KBM-7 (cell line): ENCODE measurements at places on chromosomes 12 and 14.
A peak's percentile ranks its signal among the peaks of the same experiment; 100 is the strongest.

DNA sequence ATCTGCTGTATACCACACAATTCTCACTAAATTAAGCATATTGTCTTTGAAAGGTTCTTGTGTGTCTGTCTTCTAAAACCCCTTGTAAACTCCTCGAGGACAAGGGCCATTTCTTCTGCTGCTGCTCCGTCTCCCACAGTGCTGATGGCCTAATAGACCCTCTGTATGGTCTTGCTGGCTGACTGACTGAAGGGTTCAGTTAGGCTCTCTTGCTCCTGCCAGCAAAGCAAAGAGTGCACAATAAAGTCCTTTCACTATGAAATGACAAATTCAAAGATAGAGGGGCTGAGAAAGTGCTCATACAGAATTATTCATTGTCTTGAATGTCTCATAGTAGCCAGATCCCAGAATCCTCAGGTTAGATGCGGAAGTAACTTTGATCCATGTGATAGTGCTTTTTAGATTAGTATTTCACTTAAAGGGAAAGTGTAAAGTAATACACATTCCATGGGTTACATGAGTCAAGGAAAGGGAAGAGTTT lies 14.2 kb upstream of the RIOX1 start:
- no peak for DNase-seq

DNA sequence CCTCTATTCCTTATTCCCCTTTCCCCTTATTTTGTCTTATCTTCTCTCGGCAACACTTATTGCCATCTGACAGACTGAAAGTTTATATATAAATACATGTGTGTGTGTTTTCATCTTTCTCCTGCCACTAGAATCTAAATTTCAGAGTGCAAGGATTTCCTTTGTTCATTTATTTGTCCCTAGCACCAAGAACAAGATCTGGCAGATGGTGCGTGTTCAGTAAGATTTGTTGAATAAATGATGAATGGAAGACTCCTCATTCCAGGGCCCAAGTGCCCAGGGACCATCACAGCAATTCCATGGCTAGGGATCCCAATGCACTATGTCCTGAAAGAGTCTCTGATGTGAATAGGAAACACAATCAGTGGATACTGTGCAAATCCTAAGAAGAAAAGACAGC lies 97.9 kb upstream of the EEA1 start:
- no peak for DNase-seq

GRCh38 chr12:45227316-45228067 lies 11.6 kb downstream of the ANO6 start:
- DNase-seq = peak; percentile 13

DNA sequence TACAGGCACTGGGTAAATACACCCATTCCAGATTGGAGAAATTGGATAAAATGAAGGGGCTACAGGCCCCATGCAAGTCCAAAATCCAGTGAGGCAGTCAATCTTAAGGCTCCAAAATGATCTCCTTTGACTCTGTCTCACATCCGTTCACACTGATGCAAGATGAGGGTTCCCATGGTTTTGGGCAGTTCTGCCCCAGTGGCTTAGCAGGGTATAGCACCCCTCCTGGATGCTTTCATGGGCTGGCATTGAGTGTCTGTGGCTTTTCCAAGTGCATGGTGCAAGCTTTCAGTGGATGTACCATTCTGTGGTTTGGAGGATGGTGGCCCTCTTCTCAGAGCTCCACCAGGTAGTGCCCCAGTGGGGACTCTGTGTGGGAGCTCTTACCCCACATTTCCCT lies 427.2 kb downstream of the TRHDE start:
- DNase-seq = no peak

- DNase-seq = no peak
These were observed 13.9 kb upstream of the C12orf76 start for GRCh38 chr12:110062241-110062640.

GRCh38 chr12:57190037-57190436 lies 26.6 kb upstream of the NXPH4 start:
- no peak for DNase-seq

GRCh38 chr12:26769611-26770010 lies 63.4 kb downstream of the ITPR2 start:
- no peak for DNase-seq

DNA sequence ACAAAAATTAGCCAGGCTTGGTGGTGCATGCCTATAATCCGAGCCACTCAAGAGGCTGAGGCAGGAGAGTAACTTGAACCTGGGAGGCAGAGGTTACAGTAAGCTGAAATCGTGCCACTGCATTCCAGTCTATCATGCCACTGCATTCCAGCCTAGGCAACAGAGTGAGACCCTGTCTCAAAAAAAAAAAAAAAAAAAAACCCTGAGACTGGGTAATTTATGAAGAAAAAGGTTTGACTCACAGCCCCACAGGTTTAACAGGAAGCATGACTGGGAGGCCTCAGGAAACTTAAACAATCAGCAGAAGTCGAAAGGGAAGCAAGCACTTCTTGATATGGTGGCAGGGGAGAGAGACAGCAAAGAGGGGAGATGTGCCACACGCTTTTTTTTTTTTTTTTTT lies 123.2 kb downstream of the GXYLT1 start:
- peak; percentile 85 for DNase-seq

GRCh38 chr14:94643316-94644101 lies 31.3 kb downstream of the SERPINA3 start:
- DNase-seq = no peak

GRCh38 chr12:124303579-124304313 lies 8.9 kb downstream of the RFLNA start:
- DNase-seq = no peak

DNA sequence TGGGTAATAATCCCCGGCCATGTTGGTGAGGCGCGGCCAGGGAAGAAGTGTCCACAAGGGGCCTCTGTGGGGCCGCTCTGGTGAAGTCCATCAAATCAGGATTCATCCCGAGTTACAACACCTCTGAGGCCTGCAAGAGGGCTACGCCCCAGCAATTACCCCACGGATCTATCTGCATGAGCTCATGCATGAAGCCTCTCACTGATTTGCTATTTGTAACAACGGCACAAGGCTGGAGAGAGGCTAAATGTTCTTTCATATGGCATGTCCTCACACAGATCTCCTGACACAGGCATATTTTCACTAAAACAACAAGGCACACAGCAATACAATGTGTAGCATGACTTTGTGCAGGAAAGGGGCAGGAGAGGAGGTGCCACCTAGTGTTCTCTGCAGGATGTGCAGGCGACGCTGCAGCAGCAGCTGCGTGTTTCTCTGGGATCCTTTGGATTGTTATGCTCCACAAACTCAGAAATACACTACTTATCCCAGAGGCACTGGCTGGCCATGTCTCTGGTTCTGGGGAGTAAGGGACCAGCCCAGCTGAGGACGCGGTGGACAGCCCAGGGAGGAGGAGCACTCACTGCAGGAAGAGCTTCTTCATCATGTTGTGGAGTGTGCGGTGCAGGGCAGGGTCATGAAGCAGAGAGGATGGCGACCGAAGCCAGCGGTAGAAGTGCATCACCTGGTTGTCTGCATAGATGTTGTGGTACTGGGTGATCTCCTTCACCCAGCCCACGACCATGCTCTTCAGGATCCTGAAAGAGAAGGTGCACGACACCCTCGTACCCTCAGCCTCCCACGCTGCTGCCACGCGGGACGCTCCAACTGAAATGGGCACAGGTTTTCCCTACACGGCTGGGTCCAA lies 20.2 kb downstream of the P2RX2 start:
- DNase-seq = peak; percentile 42

GRCh38 chr12:48980953-48981756 lies 3.0 kb downstream of the WNT1 start:
- DNase-seq = peak; percentile 57

DNA sequence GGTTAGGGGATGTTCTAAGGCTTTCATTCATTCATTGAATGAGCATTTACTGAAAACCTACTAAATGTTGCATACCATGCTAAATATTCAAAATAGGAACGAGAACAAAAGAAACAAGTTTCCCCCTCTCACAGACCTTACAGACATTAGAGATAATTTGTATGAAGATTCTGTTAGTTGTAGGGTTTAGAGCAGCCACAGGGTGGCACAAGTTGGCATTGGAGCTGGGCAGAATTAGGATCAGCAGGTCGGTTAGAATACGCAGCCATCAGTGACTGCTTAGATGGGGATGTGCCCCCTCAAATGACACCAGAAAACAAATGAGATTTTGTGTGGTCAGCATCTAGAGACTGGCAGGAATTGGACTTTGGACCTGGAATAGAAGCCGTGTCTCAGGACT lies 166.3 kb upstream of the DAAM1 start:
- DNase-seq = no peak

GRCh38 chr12:45247589-45247988 lies 31.7 kb downstream of the ANO6 start:
- no peak for DNase-seq

DNA sequence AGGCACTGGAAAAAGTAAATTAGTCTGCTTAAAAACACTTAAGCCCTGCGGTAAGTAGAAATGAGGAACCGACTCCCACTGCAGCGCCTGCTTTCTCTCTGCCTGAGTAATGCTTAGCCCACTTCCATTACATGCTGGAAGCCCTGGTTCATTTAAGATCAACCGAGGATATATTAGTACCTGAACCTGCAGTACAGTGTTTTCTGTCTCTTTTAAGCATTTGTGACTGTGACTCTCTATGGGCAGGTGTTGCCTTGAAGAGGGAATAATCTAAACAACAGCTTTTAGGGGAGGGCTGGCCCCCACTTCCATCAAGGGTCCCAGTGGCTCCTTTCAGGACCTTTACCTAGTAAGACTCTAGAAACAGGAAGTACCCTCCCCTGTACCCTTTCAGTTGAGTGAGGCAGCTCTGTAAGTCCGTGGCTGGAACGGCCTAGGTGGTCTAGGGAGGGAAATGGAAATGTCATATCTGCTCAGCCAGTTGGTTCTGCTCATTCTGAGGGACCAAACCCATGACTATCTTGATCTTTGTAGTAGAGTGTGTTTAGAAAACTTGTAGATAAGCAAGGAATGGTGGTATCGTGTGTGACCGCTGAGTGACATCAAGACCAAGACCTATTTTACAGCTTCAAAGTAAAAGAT lies 56.2 kb downstream of the FNTB start:
- DNase-seq = peak; percentile 97

GRCh38 chr14:67358924-67359774 lies 455 bp downstream of the ATP6V1D start:
- DNase-seq = peak; percentile 18

DNA sequence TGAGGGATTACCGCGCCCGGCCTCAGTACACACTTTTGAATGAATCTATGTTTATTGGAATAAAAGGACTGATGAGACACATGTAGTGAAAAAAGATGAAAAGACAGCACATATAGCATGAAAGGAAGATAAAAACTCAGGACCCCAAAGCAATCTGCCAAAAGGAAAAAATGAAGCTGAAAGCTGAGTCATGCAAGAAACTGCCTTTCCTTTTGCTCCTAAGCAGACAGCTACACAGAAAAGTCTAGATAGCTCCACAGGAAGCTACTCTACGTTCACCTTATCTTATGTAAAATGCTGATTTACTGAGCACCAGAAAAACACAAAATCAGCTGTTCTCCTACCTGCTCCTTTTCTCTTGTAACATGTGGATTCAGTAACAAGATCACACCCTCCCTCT lies 128.4 kb downstream of the NTF3 start:
- no peak for DNase-seq

DNA sequence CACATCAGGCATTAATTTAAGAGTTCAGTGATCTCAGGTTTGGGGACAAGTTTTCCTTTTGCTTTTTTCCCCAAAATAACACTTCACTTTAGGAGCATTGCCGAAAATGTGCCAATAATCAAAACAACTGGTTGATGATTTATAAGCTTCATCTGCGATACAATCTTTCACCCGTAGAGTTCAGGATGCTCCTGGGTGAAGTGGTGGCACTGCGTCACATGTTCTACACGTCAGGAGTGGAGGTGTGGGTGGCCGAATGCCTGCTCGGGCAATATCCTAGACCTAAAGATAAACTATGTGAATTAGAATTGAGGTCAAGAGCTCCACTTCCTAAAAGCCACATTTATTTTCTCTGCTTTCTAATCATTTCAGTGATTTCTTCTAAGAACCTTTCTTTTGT lies 70.9 kb upstream of the DICER1 start:
- no peak for DNase-seq

DNA sequence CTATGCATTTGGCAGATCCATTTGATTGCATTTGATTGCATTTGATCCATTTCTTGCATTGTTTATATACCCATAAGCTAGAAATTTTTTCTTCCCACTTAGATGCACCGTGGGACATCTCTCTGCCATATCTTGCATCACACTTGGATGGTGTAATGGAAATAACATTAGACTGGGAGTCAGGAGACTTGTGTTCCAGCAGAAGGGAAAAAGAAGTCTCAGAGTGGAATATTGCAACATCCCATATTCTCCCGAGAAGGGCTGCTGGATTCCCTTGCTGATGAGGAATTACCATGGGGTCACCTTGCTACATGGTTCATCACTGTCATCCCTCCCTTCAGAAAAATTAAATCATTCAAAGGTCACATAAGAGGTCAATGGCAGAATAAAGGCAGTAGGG lies 78.1 kb downstream of the KSR2 start:
- DNase-seq = no peak

DNA sequence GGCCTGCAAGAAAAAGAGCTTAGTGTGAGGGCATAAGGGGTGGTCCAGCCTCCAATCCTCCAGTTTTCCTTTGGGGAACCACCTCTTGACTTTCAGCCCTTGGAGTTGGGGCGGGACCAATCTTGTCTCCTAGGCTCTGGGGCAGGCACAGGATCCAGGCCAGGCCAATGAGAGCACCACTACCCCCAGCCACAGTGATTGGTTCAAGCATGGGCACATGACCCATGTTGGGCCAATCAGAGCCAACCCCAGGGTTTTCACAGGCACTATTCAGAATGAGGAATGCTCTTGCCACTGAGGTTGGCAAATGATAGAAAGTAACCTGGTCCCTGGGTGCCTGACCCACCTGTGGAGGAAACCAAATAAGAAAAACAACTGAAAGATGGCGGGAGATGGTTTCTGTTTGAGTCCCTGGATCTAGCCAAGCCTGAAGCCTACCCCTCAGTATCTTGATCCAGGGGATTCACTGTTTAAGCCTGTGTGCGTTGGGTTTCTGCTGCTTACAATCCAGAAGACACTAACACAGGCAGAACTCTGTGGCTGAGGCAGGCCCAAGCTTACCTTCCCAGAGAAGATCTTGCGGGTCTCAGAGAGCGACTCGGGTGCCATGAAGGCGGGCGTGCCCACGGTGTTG lies 42.9 kb downstream of the P2RX4 start:
- no peak for DNase-seq

DNA sequence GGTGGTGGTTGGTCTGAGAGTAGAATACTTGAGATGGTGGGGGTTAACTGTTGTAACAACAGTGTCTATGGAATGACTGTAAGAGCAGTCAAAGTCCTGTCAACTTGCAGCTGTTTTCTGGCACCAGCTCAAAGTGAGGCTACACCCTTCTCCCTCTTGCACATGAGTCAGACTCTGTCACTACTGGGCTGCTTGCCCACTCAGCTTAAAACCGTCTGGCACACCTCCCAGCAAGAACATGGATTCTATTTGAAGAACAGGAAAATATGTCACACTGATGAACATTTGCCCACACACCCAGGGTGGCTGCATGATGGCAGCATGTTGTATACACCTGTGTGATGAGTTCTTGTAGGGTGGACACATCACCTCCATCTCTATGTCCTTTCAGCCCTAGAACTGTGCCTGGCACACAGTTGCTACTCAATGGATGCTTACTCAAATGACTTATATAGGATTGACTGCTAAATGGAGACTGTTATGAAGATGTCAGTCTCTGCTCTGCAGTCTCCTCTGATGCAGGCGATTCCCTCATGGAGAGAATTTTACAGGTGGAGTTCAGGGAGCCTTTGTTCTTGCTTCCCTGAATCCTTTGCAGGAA lies 19.3 kb upstream of the SERPINA6 start:
- DNase-seq = no peak

- DNase-seq = no peak
These were observed 196.8 kb downstream of the RAD51B start for GRCh38 chr14:68016255-68016914.

- DNase-seq = no peak
These were observed 104.3 kb upstream of the MAX start for GRCh38 chr14:65206448-65207096.

GRCh38 chr14:23041729-23042128 lies 283 bp upstream of the PSMB11 start:
- DNase-seq = no peak
